Thyroid gland (tissue), 4 donors: ENCODE measurements at places on chromosomes 5 and 9.

DNA sequence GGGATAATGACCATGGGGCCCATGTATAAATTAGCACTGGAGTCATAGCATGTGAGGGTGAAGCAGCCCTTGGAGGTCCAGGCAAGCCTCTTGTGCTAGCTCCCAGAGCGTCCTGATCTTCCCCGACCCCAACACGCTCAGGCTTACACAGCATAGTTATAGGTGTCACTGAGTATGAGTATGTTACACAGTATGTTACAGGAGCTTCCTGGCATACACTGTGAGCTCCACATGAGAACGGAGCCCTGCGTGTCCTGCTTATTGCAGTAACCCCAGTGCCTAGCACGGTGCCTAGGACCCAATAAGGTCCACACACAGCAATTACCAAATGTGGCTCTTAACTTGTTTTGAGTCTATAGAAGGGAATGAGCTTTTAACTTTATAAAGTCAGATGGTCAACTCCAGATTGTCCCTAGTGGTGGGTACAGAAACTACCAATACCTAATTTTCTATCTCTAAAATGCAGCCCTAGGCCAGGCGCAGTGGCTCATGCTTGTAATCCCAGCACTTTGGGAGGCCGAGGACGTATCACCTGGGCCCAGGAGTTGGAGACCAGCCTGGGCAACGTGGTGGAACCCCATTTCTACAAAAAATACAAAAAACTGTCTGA is 64.1 kb downstream of the PLAC8L1 start:
- no peak for DNase-seq
- no peak overlapping the region for H3K27ac ChIP-seq
- H3K4me3 ChIP-seq: no peak overlapping the region
- H3K27me3 ChIP-seq: no peaks in the 10 kb centered on the region

DNA sequence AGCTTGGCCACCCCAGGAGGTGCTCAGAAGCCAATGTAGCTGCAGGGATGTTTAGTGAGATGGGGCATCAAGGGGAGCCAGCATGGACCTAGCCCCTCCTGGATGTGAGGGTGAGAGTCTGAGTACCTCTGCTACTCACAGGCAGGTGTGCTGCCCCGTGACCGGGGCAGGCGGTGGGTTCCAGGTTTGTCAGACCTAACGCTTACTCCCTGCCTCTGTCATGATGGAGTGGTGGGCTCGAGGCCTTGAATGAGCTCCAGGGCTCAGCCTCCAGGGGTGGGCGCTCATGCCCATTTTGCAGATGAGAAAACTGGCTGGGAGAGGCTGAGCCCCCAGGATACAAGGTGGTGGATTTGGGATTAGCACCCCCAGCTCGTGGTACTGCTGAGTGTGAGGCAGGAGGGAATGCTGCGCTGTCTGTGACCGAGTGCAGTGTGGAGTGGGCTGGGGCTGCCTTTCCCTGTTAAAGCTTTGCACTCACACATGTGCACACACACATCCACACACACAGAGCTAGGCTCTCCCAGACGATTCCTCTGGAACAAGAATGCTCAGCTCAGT is 1.5 kb downstream of the RXRA start:
- peaks cover 78% of the 10 kb centered on the region for H3K4me1 ChIP-seq
- no peaks in the 10 kb centered on the region for H3K36me3 ChIP-seq
- no peaks in the 10 kb centered on the region for H3K27me3 ChIP-seq
- H3K27ac ChIP-seq: peak overlapping the region; percentile 93
- peak overlapping the region; percentile 74 for H3K4me3 ChIP-seq

DNA sequence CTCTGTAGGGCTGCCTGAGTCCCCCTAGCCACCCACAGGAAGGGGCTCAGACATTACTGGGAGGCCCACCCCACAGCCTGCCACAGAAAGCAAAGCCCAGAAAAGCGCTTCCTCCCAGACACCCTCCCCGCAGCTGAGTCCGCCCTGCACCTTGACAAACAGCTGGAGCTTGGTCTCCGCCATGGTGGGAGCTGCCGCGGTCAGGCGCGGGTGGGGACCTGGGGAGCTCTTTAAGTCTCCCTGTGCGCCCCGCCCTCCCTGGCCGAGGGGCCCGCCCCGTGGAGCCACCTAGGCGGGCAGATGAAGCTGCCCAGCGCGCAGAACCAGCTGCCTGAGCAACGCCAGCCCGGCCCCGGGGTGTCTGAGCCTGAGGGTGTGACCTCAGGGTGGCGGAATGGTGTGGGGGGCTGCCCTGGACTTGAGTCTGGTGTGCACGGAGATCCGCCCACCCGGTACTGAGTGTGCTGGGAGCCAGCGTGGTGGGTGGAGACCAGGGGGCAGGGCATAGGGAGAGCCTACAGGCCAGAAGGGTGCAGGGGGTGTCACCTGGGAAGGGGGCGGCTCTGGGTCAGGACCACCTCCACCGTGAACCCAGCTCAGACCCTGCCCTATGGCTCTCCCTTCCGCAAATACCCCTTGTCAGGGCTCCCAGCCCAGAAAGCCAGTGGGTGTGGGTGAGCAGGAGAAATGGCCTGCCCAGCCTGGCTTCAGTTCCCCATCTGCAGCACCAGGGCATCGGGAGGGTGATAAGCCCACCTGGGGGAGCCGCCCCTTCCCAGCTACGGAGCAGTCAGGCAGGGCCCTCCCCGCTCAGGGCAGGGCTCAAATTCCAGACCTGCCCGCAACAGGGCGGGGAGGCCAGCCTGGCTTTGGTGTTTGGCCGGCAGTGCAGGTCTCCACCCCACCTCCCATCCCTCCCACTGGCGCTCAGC is at the start of gene CLIC3:
TSS of gene CLIC3 (minus strand) at position 208 of the 932 bp plus-strand sequence. CDS start at position 183, 25 bp downstream.
- H3K36me3 ChIP-seq: no peaks in the 10 kb centered on the region
- peaks cover 69% of the 10 kb centered on the region for H3K4me1 ChIP-seq
- H3K27me3 ChIP-seq: no peaks in the 10 kb centered on the region
- H3K27ac ChIP-seq: peak within 1 kb of the TSS; percentile 78
- peak; percentile 90 for DNase-seq
- peak within 1 kb of the TSS; percentile 14 for H3K4me3 ChIP-seq

- no peak for DNase-seq
- H3K27me3 ChIP-seq: no peaks in the 10 kb centered on the region
- H3K4me1 ChIP-seq: no peaks in the 10 kb centered on the region
- H3K36me3 ChIP-seq: no peaks in the 10 kb centered on the region
- H3K27ac ChIP-seq: no peak overlapping the region
Observed at GRCh38 chr5:142200387-142200786, 91.8 kb downstream of the NDFIP1 start.

DNA sequence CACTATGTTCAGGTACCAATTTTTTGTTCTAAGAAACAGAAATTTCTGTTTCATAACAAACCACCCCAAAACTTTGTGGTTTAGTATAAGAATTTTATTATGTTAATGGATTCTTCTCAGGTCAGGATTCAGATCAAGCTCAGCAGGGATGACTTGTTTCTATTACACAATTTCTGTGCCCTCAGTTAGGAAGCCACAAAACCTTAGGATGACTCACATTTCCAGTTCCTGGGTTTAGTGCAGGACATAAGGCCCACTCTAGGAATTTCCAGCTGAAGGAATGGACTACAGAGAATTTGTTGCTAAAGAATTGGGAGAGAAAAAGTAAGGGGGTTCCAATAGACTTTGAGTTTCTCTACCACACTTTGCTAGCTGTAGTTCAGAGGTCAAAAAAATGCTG is 629.3 kb downstream of the ANXA1 start:
- H3K4me1 ChIP-seq: no peaks in the 10 kb centered on the region
- H3K27me3 ChIP-seq: no peaks in the 10 kb centered on the region
- DNase-seq: no peak
- H3K36me3 ChIP-seq: no peaks in the 10 kb centered on the region
- H3K27ac ChIP-seq: no peak overlapping the region

GRCh38 chr9:108207561-108208165 is 648.1 kb downstream of the ACTL7B start:
- H3K27ac ChIP-seq: no peak overlapping the region
- DNase-seq: no peak
- H3K4me3 ChIP-seq: no peak overlapping the region
- no peaks in the 10 kb centered on the region for H3K27me3 ChIP-seq
